ENCODE measurements at places on chromosomes 4 and X. TPM values are rescaled to one million over a fixed set of nuclear protein-coding genes. Genes with fewer than 3 reads are reported as not detected.

SPATA4 gene
- total RNA-seq = not detected

ASMT gene
- 5.0 TPM for total RNA-seq

STOX2 gene
- total RNA-seq = not detected

MAMLD1 gene
- total RNA-seq = 8.1 TPM

SLC49A3 gene
- total RNA-seq = 1.5 TPM

TCEAL7 gene
- not detected for total RNA-seq

HOPX gene
- 177 TPM for total RNA-seq

LINC00632 gene
- not detected for total RNA-seq

ZNF711 gene
- 0.26 TPM for total RNA-seq

GAGE12F gene
- not detected for total RNA-seq

GAR1 gene
- 29.9 TPM for total RNA-seq

GLRA3 gene
- not detected for total RNA-seq

XAGE1B gene
- not detected for total RNA-seq

AFP gene
- total RNA-seq = not detected

ATP11C gene
- total RNA-seq = 13.1 TPM

SCFD2 gene
- 28.3 TPM for total RNA-seq

SPIN4 gene
- total RNA-seq = 13.2 TPM

VCX gene
- total RNA-seq = not detected

NKX3-2 gene
- not detected for total RNA-seq

TRIM60 gene
- total RNA-seq = not detected

GPRASP1 gene
- total RNA-seq = 0.37 TPM

H2BW2 gene
- not detected for total RNA-seq

TMEM128 gene
- 12.4 TPM for total RNA-seq

ZGRF1 gene
- 41.8 TPM for total RNA-seq

SASH3 gene
- 248 TPM for total RNA-seq

ACE2 gene
- not detected for total RNA-seq

BEND4 gene
- 5.9 TPM for total RNA-seq

TIGD4 gene
- total RNA-seq = 0.53 TPM

STBD1 gene
- 0.52 TPM for total RNA-seq

CSAG1 gene
- total RNA-seq = not detected

DCHS2 gene
- total RNA-seq = not detected

EXOC1L gene
- not detected for total RNA-seq

HTN1 gene
- not detected for total RNA-seq

PGK1 gene
- 877 TPM for total RNA-seq

TLL1 gene
- total RNA-seq = not detected

RNF150 gene
- 0.05 TPM for total RNA-seq
